ENCODE measurements at places on chromosomes 6 and 20.

- DNase-seq, result no peak
Measured at GRCh38 chr20:8033151-8033841, 13.7 kb upstream of the TMX4 start.

- DNase-seq, result no peak
Measured at GRCh38 chr6:2916158-2916925, 13.2 kb upstream of the SERPINB9 start.

DNA sequence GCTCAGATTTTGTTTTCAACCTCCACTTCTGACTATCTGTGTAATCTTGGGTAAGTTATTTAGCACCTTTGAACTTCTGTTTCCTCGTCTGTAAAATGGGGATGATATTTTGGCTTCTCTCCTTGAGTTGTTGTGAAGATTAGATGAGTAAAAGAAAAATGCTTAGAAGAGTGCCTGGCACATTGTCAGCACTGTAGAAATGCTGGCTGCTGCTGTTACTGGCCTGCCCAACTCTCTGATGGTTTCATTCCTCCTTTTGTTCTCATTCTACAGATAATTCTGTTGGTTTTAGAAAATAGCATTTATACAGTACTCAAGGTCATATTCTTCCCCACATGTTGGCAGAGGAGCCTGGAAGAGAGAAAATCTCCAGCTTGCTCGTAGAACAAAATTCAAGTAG, 547.2 kb upstream of the JAG1 start:
- DNase-seq, result no peak

- no peak for DNase-seq
Measured at GRCh38 chr6:30409184-30409583, 64.2 kb downstream of the RPP21 start.

GRCh38 chr6:32622545-32623401, 14.4 kb upstream of the HLA-DQA1 start:
- DNase-seq, result peak; percentile 83

GRCh38 chr6:41729624-41730023, 5.8 kb downstream of the TFEB start:
- DNase-seq, result no peak

GRCh38 chr20:13037727-13038126, 29.0 kb downstream of the SPTLC3 start:
- no peak for DNase-seq

GRCh38 chr6:7073821-7074525, 33.8 kb upstream of the RREB1 start:
- DNase-seq, result no peak

- DNase-seq, result no peak
Measured at GRCh38 chr6:53059648-53060589, 5.3 kb upstream of the FBXO9 start.

GRCh38 chr6:145829950-145830349, 15.4 kb upstream of the FBXO30 start:
- no peak for DNase-seq

GRCh38 chr6:71967436-71967835, 81.1 kb downstream of the RIMS1 start:
- DNase-seq, result no peak

- DNase-seq, result no peak
Measured at GRCh38 chr6:9224539-9224938, 789.2 kb upstream of the SLC35B3 start.

DNA sequence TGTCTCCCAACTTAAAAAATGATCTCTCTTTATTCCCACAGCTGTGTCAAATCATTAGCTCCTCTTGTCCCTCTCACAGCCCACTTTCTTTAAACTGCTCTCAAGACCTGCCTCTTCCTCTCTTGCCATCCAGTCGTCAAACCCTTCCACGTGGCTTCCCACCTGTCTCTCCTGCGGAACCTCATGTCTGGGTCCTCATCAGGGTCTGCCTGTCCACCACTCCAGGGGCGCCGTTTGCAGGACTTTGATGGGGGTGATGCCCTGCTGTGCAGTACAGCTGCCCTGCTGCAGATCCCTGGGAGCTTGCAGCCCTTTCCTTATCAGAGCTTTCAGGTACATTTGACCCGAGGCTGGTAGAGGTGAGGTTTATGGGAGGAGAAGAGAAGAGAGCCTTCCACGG, 114.8 kb downstream of the DHX35 start:
- no peak for DNase-seq

DNA sequence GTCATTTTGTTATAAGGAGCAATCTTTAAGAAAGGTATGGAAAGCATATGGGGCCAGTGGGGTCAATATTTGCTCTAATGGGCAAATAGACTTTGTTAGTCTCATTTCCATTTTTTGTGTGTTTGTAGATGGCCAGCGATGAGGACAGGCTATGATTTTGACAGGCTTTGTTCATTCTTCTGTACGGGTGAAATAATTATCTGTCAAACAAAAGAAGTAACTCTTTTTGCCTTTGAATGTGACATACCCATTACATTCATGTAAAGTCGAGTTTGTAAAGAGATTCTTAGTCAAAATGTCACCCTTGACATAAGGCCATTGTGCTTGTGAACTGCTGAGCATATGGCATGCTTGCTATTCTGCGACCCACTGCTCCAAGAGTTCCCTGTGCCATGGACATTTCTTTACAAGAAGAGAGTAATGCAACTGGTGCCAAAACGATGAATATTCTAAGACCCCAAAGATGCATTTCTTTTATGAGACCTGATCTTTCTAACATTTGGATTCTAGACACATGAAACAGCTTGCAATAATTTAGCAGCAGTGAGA, 38.2 kb upstream of the JAG1 start:
- DNase-seq, result no peak

- DNase-seq, result no peak
Measured at GRCh38 chr20:3235666-3236324, 3.2 kb downstream of the SLC4A11 start.

DNA sequence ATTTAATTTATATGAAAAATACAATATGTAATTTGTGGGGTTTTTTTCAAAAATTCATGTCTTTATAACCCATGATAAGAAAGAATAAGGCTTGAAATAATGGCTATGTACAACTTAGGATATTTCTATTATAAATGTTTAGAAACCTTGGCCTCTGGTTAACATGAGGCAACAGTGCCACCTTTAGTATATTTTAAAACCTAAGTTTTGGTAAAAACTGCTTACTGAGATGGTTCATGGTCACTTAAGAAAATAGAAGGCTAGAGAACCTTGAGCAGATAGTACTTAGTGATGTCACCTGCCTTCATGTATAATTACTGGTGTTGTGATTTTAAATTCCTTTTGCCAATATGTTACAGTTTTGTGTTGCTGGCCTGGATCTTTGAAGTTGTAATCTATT, 176.4 kb downstream of the ADGB start:
- peak; percentile 84 for DNase-seq

DNA sequence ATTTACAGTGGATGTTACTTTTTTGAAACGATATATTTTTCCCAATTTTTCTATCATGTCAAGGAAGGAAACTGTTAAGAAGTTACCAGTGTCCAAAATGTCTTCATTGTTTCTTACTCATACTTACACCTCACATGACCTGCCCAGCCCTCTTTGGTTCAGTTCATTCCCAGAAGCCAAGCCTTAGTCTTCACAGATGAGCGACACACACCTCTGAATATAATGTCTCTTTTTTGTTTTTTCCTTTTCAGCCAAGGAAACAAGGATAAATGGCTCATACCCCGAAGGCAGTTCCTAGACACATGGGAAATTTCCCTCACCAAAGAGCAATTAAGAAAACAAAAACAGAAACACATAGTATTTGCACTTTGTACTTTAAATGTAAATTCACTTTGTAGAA, 225.2 kb downstream of the SMOC2 start:
- no peak for DNase-seq

DNA sequence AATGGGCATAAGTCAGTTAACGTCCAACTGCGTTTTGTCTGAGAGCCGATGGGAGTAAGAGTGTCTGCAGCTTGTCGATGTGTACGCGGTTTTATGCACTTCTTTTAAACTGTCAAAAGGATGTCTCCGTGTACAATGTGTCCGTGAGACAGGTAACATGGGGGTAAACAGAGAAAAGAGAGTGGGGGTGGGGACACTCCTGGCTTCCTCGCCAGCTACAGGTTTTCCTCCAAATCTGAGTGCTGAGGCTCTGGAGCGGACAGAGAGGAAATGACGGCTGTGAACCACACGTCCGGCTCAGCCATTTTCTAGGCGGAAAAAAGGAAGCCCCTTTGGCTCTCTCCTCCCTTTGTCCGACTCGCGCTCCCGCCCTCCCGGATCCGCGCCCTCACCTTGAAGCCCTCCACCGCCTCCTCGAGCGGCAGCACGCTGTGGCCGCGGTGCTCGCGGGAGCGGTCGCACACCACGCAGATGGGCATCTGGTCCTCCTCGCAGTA, 916 bp downstream of the TRIM27 start:
- peak; percentile 72 for DNase-seq

DNA sequence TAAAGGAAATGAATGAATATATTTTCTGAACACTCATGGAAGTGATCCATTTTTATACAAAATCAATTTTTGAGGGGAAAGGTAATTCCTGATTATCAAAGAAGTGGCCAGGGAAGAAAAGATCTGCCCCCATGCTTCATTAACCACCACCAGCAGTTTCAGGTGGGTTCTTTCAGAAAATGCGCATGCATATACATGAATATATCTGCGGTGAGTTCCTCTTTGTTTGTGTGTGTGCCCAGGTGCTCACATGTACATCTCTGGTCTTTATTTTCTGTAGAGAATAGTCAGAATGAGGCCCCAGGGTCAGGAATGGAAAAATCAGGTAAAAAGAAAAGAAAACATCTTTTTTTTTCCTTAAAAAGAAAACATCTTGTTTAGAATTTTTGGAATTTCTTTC, 88.4 kb downstream of the SGK1 start:
- DNase-seq, result no peak

DNA sequence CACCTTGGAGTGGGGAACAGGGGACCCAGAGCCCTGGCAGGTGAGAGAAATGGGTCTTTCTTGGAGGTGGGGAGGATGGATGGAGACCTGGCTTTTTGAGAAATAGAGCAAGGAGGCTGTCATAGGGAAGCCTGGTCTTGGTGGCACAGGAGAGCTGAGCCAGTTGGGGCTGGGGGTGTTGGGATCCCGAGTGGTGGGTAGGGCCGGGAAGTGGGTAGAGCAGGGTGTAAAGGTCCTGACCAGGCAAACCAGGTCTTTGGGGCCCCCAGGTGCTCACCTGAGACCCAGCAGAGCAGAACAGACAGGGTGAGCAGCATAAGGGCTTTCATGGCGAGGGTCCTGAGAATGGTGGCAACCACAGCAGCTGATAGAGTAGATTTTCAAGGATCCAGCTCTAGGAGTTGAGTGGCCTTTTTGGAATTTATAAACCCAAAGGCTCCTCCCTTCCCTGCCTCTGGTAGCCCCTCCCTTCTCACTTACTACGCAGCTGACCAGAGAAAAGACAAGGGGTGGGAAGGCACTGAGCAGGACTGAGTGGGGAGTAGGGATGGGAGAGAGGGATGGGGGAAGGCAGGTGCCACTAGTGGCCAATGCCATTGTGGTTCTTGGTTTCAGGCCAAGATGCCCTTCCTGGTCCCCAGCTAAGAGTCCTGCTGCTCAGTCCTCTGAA, at the start of gene LY6G6C:
TSS of gene LY6G6C (minus strand) at position 396 of the 670 bp plus-strand sequence. CDS start at position 329, 67 bp downstream.
- no peak for DNase-seq

GRCh38 chr6:17666646-17667045, 40.1 kb downstream of the NUP153 start:
- no peak for DNase-seq

GRCh38 chr6:153032255-153032882, 29.9 kb upstream of the MTRF1L start:
- peak; percentile 40 for DNase-seq

DNA sequence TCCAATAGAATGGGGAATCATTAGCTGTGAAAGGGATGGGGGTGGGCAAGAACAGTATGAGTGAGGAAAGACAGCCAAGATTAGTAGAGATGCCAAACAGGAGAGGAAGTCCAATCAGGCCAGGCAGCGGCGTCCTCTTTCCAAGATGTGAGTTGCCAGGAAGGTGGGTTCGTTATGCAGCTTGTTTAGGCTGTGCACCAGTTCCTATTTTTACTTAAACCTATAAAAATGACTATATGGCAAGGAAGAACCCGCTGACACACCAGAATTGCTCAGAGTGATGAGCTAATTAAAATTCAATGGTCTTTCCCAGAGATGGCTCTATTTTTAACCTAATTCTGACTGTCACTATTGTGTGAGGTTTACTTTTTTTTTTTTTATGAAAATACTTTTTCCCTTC, 88.2 kb downstream of the SLC22A23 start:
- no peak for DNase-seq

DNA sequence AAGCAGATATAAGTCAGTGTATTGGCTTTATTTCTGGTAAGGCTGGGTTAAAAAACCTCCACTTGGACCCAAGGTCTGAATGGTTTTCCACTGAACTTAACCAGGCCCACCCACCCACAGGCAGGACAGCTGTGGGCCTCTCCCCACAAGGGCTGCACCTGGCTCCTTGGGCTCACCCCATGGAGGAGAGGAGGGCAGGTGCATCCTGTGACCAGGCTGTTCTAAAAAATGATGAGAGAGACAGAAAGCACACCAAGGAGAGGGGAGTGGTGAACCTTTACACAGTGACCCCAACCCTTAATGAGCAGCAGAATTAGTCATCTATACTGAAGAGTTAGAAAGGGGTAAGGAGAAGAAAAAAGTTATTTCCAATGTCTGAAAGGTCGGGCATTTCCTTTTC, 34.5 kb upstream of the DUSP22 start:
- no peak for DNase-seq

GRCh38 chr6:9481292-9482029, 933.4 kb downstream of the TFAP2A start:
- DNase-seq, result no peak

DNA sequence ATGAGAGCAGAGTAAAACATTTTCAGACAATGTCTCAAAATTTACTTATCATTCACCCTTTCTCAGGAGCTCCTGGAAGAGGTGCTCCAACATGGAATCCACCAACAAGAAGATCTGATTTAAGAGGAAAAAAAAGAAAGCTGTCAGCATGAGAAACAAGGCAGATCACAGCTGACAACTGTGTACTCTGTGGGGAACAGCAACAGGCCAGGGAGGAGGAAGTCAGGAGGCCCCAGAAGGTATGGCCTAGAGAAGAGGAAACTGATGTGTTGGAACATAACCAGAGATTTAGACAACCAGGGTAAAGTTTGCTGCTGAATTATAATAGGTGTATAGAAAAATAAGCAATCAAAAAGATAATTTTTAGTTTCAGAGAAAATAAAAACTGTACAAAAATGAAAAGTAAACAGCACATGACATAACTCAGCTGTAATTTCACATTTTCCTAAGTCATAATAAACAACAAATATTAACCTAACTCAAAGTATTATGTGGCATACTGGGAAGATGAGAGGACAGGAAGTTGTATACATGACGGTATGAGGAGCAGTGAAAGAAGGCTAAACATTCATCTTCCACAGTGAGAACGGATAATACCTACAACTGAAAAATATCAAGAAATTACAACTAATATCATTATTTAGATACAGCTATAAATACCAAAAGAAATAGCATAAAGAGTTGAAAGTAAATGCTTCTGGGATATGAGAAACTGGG, 113.6 kb upstream of the EMILIN3 start:
- peak; percentile 43 for DNase-seq

- no peak for DNase-seq
Measured at GRCh38 chr6:128491100-128491581, 29.3 kb downstream of the PTPRK start.

GRCh38 chr20:2874456-2874855, 1.2 kb downstream of the PTPRA start:
- no peak for DNase-seq

Measured in AML-193 (cell line).